ENCODE measurements at places on chromosomes 6 and 20. TPM values are rescaled to one million over a fixed set of nuclear protein-coding genes. Genes with fewer than 3 reads are reported as not detected.

DNA sequence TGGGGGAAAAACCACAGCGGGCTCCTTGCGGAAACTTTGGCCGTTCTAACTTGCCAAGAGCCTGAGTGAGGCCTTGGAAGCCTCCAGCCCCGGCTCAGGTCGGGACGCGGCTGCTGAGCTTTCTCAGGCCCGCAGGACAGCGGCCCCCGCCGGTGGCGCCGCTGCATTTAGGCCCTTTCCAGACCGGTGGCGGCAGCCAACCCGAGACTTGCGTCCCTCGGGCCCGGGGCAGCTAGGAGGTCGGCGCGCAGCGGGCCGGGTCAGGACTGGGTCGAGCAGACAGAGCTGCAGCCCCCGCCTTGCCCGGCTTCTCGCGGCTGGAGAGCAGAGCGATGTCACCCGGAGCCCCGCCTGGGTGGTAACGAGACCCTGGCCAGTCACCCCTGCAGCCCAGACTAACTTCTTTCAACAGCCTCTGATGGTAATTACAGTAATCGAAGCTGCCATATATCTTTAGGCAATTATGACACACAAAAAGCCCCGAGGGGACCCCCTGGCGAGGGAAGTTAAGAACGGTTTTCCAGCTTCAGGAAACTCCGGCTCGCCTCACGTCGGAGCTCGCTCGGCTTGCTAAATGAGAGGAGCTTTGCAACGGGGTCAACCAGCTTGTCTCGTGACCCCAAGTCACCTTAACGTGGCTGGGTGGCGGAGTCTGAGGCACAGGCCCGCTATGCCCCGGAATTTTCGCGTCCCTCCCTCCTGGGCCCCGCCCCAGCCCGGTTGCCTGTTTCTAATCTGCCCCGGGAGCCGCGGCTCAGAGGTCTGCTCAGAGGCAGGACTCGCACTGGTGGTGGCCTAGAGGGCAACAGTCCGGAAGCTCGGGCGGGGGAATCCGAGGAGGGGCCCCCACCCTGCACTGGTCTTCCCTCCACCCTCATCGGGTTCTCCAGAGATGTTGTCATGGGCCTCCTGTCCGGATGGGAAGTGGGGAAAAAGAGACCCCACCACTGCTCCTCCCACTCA lies 3.0 kb downstream of the NR2E1 start:
- DNase-seq, result no peak

- DNase-seq, result peak; percentile 61
These were observed 50.7 kb upstream of the SIRPA start for GRCh38 chr20:1844325-1845162.

GRCh38 chr6:52360028-52360427 lies 1.9 kb upstream of the PAQR8 start:
- no peak for DNase-seq

DNA sequence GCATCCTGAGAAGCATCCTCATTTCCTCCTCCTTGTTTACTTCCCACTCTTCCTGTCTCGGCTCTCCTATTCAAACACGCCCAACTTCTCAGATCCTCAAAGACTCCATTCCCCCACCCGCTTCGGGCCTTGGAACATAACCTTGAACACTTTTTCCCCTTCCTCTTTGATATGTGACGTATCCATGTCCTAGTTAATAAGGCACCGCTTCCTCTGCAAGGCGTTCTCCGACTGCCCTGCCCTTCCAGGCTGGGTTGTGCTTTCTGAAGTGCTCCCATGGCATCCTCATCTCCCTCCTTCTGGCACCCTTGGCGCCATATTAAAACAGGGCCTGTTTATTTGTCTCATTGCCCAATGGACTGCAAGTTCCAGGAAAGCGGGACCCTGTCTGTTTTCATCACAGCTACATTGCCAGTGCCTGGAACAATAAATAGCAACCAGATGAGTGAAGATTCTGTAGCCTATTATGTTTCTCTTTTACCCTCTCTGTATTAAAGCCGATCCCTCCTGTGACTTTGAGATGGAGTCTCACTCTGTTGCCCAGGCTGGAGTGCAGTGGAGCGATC lies 115.3 kb upstream of the TRAF3IP2 start:
- no peak for DNase-seq

DNA sequence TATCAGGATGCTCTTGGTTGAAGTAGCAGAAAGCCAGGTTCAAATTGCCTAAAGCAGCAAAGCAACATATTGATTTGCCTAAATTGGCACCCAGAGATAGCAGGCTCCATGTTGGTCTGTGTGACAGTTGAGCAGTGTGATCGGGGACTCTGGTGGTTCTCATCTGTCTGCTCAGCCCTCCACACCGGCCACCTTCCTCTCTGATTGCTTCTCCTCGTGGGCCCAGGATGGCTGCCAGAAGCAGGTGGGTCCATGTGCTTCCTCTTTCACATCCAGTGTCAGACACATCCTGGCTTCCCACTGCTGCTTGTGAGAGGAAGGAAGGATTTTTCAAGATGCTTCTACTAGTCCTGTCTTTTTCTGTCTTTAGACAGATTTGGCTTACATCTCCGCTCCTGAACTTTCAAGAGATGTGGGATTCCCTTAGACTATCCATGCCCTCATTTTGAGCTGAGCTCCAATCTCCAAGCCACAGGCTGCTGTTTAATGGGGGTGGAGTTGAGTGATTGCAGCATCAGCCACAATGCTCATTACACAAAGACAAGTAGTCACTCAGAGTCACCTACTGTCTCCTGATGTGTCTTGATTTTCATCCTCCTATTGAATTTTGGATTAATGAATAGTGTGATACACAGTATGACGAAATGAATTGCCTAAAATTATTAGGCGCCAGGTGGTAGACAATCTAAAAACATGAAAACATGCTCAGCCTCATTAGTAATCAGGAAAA lies 122.2 kb downstream of the ZDHHC14 start:
- DNase-seq, result no peak

DNA sequence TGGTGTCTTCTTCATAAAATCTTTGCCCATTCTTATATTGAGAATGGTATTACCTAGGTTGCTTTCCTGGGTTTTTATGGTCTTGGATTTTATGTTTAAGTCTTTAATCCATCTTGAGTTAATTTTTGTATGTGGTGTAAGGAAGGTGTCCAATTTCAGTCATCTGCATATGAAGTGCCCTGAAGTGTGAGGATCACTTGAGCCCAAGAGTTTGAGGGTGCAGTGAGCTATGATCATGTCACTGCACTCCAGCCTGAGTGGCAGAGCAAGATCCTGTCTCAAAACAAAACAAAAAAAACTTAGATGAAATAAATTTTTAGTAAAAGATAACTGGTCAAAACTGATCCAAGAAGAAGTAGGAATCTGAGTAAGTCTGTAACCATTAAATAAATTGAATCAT lies 215.4 kb downstream of the TBC1D7 start:
- no peak for DNase-seq

- DNase-seq, result no peak
These were observed 61.8 kb downstream of the NCOA7 start for GRCh38 chr6:125852587-125852986.

DNA sequence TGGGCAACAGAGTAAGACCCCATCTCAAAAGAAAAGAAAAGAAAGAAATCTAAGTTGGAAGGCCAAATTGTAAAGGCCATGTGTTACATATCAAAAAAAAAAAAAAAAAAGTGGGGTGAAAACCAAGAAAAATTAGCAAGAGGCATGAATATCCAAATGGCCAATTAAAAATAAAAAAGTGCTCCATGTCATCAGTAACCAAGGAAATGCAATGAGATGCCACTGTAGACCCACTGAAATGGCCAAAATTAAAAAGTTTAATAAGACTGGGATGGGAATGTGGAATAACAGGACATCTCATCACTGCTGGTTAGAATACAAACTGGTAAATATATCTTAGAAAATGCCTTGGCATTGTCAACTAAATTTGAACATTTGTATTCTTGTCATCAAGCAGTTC lies 30.1 kb upstream of the BCLAF1 start:
- DNase-seq, result no peak

DNA sequence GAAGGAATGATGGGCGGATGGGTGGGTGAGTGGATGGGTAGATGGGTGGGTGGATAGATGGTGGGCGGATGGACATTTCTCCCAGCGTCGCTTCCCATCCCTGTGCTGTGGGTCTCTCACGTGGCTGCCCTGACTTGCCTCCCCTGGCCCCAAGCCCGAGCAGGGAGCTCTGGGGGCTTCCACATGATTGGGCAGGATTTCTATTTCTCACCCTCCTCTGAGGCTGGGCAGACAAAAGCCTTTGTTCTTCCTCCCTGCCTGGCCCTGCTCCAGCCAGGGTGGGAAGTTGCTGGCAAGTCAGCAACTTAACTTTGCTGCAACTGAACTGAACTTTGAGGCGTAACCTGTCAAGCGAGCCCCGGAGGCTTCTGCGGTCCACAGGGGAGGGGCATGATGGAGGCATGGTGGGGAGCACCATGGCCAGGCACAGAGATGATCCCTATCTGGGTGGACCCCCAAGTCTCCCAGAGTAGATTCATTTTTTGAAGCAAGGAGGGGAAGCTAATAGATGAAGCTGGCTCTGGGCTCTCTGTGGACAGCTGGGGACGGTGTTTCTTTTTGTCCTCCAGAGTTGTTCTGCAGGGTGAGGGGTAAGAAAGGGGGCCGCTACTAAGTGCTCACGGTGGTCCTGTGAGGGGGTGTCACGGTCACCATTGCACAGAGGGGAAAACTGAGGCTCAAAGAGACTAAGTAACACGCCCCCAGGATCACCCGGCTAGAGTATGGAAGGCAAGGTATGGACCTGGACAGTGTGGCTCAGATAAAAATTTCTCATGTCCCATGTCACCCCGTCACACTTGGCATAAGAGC lies 140.1 kb downstream of the CEBPB start:
- DNase-seq, result no peak

Gene FRS3
- 9.1 TPM for polyA plus RNA-seq

Gene TCP11
- 0.34 TPM for polyA plus RNA-seq

Gene EDN3
- polyA plus RNA-seq, result 33.9 TPM

Data from hindlimb muscle (tissue), 1 donor.